Cardiac muscle cell (in vitro differentiated cells and primary cell): ENCODE measurements at places on chromosomes 6 and 20. TPM values are rescaled to one million over a fixed set of nuclear protein-coding genes. Genes with fewer than 3 reads are reported as not detected.

DNA sequence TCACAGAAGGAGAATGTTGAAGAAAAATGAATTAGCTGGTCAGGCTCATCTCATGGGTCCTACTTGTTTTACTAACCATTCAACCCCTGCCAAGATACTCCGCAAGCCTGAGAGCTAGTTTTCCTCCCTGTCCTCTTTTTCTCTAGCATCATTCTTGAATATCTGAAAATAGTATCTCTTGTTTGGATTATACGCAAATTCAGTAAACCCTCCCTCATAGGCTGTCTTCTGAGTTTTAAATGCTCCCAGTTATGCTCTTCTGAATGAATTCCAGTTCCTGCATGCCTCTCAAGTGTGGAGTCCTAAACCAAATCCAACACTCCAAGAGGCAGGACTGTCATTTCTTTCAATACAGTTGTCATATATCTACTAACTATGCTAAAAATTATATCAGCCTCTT, 99.6 kb downstream of the COL21A1 start:
- H3K4me1 ChIP-seq: no peaks in the 10 kb centered on the region
- DNase-seq: no peak
- H3K27ac ChIP-seq: no peak overlapping the region
- H3K36me3 ChIP-seq: no peaks in the 10 kb centered on the region

DNA sequence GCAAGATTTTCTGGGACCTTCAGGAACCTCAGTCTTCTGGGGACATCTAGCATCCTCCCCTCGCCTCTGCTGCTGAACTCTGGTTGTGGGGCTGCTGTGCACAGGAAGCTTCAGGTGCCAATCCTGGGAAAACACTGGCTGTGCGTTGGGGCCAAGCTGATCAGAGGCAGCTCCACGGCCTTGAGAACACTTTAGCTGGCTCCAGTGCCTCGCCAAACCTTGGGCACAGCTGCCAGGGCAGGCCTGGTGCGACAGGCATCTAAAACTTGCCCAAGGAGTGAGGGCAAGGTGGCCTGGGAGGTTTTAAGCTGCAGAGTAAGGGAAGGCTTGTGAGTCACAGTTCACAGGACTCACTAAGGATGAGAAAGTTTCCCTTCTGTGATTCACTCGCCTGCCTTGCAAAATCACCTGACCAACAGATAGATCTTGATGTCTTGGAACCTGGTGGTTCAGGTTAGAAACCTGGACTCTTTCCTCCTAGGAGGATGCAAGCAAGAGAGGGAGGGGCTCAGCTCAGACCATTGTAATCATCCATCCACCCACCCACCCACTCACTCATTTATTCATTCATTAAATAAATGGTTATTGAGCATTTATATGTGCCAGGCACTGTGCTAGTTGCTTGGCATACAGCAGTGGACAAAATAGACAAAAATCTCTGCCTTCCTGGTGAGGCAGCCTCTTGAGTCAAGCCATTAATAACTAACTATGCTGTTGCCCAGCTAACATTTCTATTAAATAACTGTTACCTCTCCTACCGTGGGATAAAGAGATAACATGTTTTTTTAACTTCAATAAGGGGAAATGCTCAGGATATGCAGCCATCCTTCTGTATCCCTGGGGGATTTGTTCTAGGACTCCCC, 2.5 kb upstream of the SPATS1 start:
- no peak for DNase-seq
- H3K4me3 ChIP-seq: no peak overlapping the region
- peaks cover 7% of the 10 kb centered on the region for H3K4me1 ChIP-seq
- no peak overlapping the region for H3K27ac ChIP-seq

DNA sequence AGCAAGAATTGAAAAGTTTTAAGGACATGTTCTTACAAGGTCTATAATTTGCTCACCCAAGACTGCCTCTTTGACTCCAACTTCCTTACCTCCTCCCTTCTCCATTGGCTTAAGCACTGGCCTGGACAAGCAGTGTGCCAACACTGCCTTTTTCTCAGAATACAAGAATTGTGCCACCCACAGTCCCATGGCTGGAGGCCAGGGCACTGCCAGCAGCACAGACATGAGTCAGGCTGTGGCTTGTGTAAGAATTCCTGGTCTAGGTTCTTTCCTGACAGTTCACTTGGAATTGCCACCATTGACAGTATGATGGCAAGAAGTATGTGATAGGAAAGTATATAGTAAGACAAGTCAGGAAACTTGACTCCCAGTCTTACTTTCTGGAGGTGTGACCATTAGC, 202.7 kb upstream of the MARCKS start:
- peaks cover 2% of the 10 kb centered on the region for H3K27me3 ChIP-seq
- peak; percentile 65 for DNase-seq
- H3K36me3 ChIP-seq: no peaks in the 10 kb centered on the region
- H3K27ac ChIP-seq: no peak overlapping the region

- DNase-seq: no peak
- no peaks in the 10 kb centered on the region for H3K36me3 ChIP-seq
- H3K27ac ChIP-seq: no peak overlapping the region
Measured at GRCh38 chr20:55540013-55540412, 465.3 kb downstream of the CBLN4 start.

- no peak overlapping the region for H3K4me3 ChIP-seq
- no peak for DNase-seq
- H3K27ac ChIP-seq: no peak overlapping the region
- no peaks in the 10 kb centered on the region for H3K27me3 ChIP-seq
- peaks cover 4% of the 10 kb centered on the region for H3K4me1 ChIP-seq
Measured at GRCh38 chr6:4264081-4264480, 128.7 kb upstream of the ECI2 start.

DNA sequence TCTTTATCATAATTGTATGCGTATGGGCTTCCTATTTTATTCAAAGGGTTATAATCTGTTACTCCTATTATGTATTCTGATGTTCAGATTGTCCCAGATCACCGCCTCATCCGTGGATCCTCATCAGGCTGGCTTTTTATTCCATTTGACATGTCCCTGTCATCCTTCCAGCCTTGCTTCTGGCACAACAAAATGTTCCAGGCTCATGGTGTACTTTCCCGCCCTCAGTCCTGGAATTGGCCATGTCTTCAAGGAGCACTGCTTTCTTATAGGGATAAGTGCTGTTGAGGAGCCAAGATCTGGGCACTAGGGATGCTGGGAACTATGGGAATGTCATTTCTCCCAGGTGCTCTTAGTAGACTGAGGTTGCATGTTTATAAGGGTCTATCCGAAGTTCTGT, 207.8 kb downstream of the JARID2 start:
- H3K27me3 ChIP-seq: no peaks in the 10 kb centered on the region
- H3K4me3 ChIP-seq: no peak overlapping the region

FGD2 gene
- total RNA-seq: not detected in 2 replicates

KIAA1755 gene
- not detected in 2 replicates for total RNA-seq

CCDC170 gene
- 0.03 and 0.14 TPM in 2 replicates for total RNA-seq

IL17F gene
- not detected in 2 replicates for total RNA-seq

CRISP3 gene
- total RNA-seq: not detected in 2 replicates

TTLL9 gene
- total RNA-seq: 0.15 TPM in 1 of 2 replicates, not detected in the other

TREM2 gene
- total RNA-seq: not detected in 2 replicates
